ENCODE measurements at places on chromosomes 6 and 20.

GRCh38 chr6:44658571-44658970 is 271.1 kb downstream of the CDC5L start:
- DNase-seq = no peak

- DNase-seq = no peak
These were observed 215.7 kb upstream of the CST7 start for GRCh38 chr20:24733416-24733815.

- DNase-seq = no peak
These were observed 18.7 kb downstream of the BTN3A1 start for GRCh38 chr6:26420688-26421171.

GRCh38 chr6:161429921-161430490 is 156.1 kb upstream of the AGPAT4 start:
- no peak for DNase-seq

DNA sequence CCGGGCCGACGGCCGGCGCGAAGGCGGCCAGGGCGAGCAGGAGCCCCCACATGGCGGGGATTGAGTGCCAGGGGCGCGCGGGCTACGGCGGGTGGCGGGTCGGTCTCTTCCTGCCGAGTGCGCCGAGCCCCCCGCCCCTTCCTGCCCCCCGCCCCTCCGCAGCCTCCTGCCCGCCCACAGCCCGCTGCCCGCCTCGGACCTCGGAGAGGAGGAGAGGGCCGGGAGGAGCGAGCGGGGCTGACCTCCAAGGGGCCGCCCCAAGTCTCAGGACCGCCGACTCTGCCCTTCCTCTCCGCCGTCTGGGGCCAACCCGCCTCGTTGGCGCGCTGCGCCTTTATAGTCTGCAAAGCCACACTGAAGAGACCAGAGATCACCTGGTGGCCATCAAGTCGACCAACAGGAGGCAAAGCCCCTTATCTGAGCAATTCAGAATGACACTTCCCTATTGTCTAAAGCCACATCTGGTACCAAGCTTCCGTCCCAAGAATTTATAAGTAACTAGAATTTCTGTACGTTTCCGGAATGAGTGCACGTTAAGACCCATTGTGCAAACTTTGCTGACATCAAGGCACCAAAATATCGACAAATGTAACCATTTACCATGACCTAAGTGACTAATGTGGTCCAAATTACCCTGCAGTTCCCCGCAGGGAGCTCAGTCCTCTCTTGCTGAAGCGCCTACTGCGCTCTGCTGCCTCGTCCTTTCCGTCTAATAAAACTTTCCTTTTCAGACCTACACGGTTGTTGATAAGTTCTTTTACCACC is at the start of gene CPXM1:
Gene CPXM1, minus strand, starts transcription at position 107 of the 765 bp plus-strand sequence. Its CDS starts 55 bp downstream, at position 52.
- DNase-seq = no peak

DNA sequence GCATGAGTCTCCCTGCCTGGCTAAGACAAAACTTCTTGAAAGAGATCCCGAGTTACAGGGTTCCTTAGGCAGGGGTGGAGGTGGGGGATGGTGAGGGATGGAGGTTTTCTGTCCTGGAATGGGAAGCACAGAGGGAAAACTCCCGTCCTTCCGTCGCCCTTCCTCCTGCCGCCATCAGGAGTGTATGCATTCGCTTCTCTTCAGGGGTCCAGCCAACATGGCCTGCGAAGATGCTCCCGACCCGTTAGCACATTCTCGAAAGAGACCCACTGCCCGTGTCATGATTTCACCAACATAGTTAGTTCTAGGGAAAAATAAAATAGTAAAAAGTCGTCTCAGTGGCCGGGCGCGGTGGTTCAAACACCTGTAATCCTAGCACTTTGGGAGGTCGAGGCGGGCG is 37.1 kb downstream of the KIF25 start:
- no peak for DNase-seq

DNA sequence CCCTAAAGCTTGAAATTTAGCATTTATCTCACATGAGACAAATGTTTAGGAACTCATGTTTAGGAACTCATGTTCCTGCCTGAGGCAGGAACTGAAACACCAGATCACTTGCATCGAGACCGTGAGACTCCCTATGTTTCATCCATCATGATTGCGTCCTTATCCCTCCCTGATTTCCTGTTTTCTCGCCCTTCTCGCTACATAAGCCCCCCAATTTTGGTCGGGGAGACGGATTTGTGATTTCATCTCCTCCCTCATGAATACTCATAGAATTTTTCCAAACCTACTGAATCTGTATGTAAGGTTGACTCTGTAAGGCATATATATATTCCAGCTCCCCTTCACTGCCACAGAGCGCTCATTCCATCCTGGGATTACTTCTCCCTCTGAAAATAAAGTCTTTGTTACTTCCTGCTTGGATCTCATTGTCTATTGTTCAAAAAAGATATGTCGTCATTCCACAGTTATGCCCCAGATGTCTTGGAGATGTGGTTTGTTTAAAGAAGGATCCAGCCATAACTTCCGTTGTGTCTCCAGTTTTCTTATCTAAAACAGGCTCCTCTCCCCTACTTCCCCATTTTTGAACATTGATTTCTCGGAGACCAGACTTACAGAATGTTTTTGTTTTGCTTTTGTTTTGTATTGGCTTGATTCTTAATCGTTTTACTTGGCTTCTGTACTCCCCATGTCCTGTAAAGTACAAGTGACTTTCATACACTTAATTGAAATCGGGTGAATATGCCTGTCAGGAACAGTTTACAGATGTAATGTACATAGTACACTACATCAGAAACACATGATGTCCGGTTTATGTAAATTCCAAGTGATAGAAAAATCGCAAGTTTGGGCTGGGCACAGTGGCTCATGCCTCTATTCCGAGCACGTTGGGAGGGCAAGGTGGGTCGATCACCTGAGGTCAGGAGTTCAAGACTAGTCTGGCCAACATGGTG is 118.7 kb downstream of the HFE start:
- peak; percentile 55 for DNase-seq

DNA sequence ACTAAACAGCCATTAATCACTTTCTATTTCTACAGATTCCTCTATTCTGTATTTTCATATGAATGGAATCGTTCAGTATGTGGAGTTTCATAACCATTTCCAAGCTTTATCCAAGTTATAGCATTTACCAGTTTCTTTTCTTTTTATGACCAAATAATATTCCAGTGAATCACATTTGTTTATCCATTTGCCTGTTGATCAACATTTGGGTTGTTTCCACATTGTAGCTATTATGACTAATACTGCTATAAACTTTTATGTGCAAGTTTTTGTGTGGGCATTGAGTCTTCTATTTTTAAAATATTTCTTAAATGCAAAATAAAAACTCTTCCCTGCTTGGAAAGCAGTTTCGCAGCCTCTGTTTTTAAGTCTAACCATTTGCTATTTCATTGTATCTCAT is 336.4 kb upstream of the OPRM1 start:
- DNase-seq = no peak

DNA sequence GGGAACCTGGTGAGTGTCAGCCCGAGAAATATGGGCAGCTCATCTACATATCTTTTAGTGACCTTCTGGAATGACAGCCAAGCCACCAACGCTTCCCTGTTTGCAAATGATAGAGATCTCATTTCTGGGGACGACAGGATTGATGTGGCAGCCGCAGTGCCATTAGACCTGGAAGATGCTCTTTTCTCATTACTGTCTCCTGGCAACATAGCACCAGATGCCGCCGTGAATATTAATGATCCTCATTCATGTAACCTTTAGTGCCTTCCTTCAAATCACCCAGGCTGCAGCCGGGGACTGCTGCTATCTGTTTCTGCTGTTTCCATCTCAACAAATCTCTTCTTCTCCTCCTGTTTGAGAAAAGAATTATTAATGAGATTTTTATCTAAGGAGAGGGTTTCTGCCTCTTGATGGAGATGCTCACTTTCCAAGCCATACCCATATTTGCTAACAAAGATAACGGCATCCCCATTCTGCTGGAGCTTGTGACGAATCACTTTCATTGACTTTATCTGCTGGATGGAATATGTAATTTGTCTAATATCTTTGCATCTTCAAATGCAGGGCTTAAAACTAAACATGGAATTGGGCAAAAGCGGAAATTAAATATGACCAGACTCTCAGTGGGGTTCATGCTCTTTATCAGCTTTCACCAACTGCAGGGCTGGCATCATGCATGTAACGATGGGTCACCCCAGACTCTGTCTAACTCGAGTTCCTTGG is 74.8 kb upstream of the KIF16B start:
- peak; percentile 42 for DNase-seq

- no peak for DNase-seq
These were observed 26.4 kb upstream of the MROH8 start for GRCh38 chr20:37205794-37206193.

DNA sequence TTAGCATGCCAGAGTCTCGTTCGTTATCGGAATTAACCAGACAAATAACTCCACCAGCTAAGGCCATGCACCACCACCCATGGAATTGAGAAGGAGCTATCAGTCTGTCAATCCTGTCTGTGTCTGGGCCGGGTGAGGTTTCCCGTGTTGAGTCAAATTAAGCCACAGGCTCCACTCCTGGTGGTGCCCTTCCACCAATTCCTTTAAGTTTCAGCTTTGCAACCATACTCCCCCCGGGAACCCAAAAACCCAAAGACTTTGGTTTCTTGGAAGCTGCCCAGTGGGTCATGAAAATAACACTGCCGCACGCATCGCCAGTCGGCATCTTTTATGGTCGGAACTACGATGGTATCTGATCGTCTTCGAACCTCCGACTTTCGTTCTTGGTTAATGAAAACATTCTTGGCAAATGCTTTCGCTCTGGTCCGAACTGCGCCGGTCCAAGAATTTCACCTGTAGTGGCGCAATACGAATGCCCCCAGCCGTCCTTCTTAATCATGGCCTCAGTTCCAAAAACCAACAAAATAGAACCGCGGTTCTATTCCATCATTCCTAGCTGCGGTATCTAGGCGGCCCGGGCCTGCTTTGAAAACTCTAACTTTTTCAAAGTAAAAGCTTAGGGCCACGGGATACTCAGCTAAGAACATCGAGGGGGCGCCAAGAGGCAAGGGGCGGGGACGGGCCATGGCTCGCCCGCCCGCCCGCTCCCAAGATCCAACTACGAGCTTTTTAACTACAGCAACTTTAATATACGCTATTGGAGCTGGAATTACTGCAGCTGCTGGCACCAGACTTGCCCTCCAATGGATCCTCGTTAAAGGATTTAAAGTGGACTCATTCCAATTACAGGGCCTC is 1958.5 kb upstream of the DEFB115 start:
- no peak for DNase-seq

GRCh38 chr6:152391179-152391880 is 245.8 kb downstream of the SYNE1 start:
- no peak for DNase-seq

DNA sequence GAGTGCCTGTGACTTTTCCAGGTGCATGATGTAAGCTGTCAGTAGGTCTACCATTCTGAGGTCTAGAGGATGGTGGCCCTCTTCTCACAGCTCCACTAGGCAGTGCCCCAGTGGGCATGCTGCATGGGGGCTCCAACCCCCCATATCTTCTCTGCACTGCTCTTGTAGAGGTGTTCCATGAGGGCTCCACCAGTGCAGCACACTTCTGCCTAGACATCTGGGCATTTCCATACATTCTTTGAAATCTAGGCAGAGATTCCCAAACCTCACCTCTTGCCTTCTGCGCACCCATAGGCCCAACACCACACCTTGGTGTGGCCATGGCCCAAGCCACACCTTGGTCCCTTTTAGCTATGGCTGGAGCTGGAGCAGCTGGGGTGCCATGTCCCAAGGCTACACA is 66.3 kb downstream of the VTA1 start:
- no peak for DNase-seq

GRCh38 chr20:11168026-11168425 is 494.2 kb upstream of the JAG1 start:
- no peak for DNase-seq

- DNase-seq = no peak
These were observed 224.8 kb upstream of the MARCKS start for GRCh38 chr6:113632220-113632864.

GRCh38 chr6:169881976-169882375 is 130.6 kb downstream of the ERMARD start:
- no peak for DNase-seq

GRCh38 chr20:55488593-55488992 is 516.7 kb downstream of the CBLN4 start:
- no peak for DNase-seq

DNA sequence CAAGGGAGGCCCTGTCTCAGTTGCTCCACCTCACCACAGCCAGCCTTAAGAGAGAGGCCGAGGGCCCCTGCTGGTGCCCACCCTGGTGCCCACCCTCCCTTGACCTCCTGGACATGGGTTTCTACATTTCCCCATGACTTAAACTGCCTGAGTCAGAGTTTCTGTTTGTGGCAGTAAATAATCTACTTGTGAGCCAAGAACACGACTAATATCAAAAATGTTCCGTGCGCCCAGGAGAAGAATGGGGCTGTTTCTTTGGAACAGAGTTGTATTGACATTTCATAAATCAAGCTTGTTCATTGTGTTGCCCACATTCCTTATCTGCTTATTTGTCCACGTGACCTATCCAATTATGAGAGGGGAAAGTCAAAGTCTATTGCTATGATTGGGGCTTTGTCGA is 143.5 kb downstream of the ANKRD60 start:
- DNase-seq = no peak

GRCh38 chr20:53866794-53867740 is 203.3 kb downstream of the BCAS1 start:
- DNase-seq = no peak

- no peak for DNase-seq
These were observed 7.0 kb downstream of the SERAC1 start for GRCh38 chr6:158160932-158161539.

- DNase-seq = no peak
These were observed 89.6 kb downstream of the CDH22 start for GRCh38 chr20:46218656-46219055.

- DNase-seq = peak; percentile 98
These were observed 611.3 kb downstream of the HDGFL1 start for GRCh38 chr6:23180504-23181293.

DNA sequence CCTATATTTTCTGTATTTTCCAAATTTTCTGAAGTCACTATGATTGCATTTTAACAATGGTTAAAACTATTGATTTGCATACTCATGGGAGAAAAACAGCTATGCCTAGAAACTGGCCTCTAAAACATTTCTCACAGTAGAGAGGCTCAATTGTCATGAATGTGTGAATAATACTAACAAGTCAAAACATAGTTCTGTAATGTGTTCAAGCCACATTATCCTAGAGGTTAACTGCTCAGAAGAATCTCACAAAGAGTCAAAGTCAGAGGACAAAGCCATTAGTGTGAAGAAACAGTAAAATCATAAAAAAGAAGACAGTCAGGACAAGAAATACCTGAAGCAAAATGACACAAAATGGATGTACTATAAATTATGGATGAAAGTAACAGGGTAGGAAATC is 12.5 kb upstream of the ALDH8A1 start:
- no peak for DNase-seq

- no peak for DNase-seq
These were observed 59.2 kb downstream of the PHF20 start for GRCh38 chr20:35831029-35831428.

GRCh38 chr6:53250176-53251032 is 98.3 kb downstream of the ELOVL5 start:
- no peak for DNase-seq

Data from NCI-H524 treated with DMSO at 0.1 percent for 48 hours (cell line).